ENCODE measurements at places on chromosomes 1 and 21.

- no peak for DNase-seq
Observed at GRCh38 chr1:165861911-165862310, 34.5 kb downstream of the UCK2 start.

DNA sequence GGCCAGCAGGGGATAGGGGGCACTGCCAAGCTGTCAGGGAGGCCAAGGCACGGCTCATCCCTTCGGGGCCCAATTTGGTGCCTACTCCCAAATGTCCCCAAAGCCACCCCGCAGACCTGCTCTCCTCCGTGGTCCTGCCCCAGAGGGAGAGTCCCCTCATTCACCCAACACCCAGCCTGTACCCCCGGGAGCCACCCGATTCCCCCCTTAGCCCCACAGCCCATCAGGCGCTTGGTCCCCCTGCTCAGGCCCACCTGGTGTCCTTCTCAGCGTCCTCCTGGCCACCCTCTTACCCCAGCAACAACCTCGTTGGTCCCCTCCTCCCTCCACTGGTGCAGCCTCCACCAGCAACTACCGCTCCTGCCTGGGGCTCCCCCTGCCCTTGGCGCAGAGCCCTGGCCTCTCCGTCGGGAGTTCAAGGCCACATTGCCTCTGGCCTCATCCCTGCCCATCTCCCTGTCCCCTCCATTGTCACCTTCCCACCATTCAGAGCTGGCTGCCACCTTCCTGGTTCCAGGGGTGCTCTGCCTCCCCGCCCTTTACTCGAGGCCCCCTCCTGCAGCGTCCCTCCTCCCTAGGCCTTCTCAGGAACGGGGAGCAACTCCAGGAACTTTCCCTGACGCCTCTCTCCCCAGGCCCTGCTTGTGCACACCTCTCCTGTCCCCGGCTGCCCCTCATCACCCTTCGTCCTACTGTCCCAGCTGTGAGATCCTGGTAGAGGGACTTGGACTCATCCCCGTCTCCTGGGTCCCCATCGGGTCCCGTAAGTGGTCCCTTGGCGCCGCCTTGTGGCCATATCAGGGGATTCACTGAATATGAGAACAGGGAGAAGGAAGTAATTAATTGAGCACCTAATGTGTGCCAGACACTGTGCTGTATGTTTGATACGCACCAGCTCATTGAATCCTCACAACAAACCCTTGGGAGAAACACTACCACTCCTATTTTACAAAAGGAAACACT lies 73.9 kb downstream of the RAP1GAP start:
- peak; percentile 67 for DNase-seq

DNA sequence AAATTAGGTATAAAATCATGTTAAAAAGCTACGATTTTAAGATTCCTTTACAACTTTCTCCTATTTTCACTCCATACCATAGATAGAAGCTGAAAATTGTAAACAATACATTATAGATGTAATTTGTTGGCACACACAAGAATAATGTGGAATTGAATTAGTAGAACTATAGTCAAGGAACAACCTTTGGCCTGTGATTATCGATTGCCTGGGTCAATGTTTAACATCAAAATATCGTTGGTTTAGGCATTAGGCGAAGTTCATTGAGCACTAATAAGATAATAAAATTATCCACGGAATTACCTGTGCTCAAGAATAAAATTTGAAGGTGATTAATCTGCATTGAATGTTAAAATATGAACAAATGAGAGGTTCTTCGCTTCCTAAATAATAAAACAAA lies 455.1 kb upstream of the ZP4 start:
- DNase-seq, result no peak

DNA sequence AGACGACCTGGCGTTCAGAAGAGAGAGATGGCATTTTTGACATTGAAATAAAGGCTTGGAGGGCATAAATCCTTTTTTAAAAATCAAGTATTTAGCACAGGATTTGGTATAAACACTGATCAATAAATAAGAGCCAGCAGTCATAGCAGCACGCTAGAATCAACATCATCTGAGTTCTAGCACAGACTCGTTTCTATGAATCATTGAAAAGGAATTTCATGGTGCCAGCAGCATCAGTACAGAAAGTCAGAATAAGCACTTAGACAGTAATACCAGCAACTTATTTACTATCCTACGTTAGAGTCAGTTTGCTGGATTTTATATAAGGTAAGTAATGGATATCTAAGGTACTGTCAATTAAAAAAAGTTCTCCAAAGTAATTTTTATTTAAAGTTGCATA lies 119.3 kb downstream of the HLCS start:
- DNase-seq, result peak; percentile 83

GRCh38 chr1:42141978-42142377 lies 11.2 kb upstream of the GUCA2B start:
- DNase-seq, result no peak

- no peak for DNase-seq
Observed at GRCh38 chr21:41246808-41247207, 69.8 kb upstream of the FAM3B start.

GRCh38 chr1:43832255-43832654 lies 101.3 kb upstream of the ARTN start:
- no peak for DNase-seq

DNA sequence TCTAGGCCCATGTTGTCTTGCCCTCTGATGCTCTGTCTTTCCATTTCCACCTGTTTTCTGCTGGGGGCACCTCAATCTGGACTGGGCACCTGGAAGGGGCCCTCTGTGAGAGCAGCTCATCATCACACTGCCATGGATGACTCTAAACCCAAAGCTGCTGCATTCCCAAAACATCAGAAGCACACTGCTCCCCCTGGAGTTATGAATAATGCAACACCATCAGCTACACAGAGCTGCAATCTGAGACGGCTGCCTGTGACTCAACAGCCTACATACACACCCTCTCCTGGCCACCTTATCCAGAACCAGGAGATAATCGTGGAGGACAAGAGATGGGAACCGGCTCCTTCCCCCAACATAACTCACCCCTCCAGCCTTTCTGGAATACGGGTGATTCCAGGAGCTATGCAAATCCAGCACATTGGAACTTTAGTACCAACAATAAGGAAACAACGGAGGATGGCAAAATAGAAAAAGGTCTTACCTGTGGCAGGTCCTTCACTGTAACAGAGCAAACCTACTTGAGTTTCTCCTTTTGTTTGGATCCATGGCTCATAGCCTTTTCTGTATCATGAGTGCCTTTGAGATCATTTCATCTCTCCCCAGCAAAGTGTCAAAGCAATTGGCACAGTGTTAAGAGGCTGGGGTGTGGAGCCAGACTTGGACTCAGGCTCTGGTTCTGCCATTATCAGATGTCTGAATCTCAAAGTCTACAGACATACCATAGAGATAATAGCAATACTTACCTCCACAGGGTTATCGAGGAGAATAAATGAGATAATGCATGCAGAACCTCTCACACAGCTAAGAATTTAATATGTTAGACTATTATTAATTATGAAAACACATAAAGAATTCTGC lies 29.3 kb downstream of the AK2 start:
- DNase-seq, result peak; percentile 91
